ENCODE measurements at places on chromosomes 5 and 9.

DNA sequence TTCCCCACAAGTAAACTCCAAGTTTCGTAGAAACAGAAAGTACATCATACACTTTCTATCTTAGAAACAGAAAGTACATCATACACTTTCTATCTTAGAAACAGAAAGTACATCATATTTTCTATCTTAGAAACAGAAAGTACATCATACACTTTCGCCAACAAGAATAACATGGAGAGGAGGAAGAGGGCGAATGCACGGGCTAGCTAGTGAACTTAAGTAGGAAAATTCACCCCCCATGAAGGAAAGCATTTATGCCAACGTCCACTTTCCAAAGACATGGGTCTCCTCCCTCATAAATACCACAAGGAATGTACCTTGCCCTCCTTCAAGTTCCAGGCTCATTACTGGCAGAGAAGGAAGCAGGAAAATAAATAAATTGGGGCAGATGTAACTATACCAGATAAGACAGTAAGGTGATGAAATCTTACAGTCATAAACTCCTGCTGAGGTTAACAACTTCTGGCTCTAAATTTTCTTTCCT, 64.7 kb downstream of the FRMD3 start:
- no peak for DNase-seq

DNA sequence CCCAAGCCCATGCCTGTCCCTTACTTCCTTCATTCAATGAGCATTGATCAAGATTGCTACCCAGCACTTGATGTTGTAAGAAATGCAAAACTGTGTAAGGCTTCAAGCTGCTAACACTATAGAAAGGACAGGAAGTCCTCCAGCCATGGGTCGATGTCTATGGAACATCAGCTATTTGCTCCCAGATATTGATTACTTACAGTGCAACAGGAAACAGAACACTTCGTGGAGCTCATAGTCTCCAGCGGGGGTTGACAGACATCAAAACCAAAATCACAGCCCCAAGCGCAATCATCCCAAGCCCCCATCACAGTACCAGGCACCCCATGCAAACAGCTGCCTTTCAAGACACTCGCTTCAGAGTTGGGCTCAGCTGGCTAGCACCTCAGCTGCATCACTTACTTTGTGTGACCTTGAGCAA, 26.8 kb upstream of the DUSP1 start:
- DNase-seq: no peak

DNA sequence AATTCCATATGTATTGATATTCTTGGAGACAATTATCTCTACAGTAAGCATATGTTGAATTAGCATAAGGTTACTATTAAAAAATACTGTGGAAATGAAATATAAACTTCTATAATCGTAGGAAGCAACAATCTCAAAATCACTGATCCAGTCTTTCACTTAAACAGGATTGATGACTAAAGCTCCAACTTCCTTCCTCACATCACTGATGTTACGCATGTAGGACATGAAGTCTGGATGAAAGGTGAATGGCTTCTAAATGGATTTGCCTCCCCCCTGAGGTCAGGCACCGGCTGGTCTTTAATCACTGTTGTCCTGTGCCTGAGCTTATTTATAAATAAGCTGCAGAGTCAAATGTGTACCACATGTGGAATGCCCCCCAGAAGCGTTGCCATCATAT, 157.1 kb upstream of the NFIB start:
- no peak for DNase-seq

GRCh38 chr5:9646843-9647242, 16.7 kb upstream of the TAS2R1 start:
- DNase-seq: no peak

DNA sequence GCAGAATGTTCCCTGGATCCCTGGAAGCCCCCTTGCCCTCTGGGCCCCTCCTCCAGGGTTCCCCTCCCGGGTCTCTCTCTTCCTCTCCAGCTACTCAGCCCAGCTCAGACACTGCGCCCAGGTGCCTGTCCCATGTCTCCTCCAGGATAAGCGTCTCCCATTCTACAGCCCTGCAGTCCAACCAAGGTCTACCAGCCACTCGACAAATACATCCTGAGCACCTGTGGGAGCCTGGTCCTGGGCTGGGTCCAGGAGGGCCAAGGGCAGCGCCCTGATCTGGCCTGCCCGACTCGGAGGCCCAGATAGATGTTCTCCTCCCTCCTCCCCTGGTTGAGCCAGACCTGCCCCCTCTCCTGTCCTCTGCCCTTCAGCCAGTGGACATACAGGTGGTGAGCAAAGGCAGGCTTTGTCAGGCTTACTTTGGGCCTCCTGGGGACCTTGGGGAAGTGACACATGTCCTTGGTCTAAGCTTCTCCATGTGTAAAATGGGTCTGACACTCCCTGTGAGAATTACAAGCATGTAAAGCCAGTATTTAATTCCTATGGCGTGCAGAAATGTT, 1.4 kb downstream of the FLT4 start:
- no peak for DNase-seq

All from Kasumi-1 (cell line).